ENCODE measurements at places on chromosomes 2 and 18.

GRCh38 chr2:61770746-61771145 lies 83.1 kb downstream of the FAM161A start:
- H3K4me1 ChIP-seq = peaks cover 2% of the 10 kb centered on the region
- H3K27ac ChIP-seq = no peak overlapping the region
- H3K4me3 ChIP-seq = no peak overlapping the region
- H3K27me3 ChIP-seq = no peaks in the 10 kb centered on the region

- no peaks in the 10 kb centered on the region for H3K36me3 ChIP-seq
- H3K4me3 ChIP-seq = no peak overlapping the region
- ATAC-seq = no peak
- peaks cover 16% of the 10 kb centered on the region for H3K27me3 ChIP-seq
Observed at GRCh38 chr2:165697748-165698443, 96.2 kb downstream of the GALNT3 start.

GRCh38 chr18:10453806-10454680 lies at the start of gene APCDD1:
Gene APCDD1, plus strand, starts transcription at chr18:10454635. Its CDS starts 347 bp downstream, at chr18:10454982.
- H3K27me3 ChIP-seq = peaks cover 50% of the 10 kb centered on the region
- H3K4me3 ChIP-seq = peak within 1 kb of the TSS; percentile 75
- no peak within 1 kb of the TSS for H3K27ac ChIP-seq
- peak; percentile 70 for ATAC-seq
- peaks cover 16% of the 10 kb centered on the region for H3K4me1 ChIP-seq

- H3K4me1 ChIP-seq = no peaks in the 10 kb centered on the region
- no peaks in the 10 kb centered on the region for H3K36me3 ChIP-seq
- no peak overlapping the region for H3K27ac ChIP-seq
- no peak for ATAC-seq
- H3K27me3 ChIP-seq = no peaks in the 10 kb centered on the region
Observed at GRCh38 chr2:59083075-59083828, 842.1 kb upstream of the FANCL start.

DNA sequence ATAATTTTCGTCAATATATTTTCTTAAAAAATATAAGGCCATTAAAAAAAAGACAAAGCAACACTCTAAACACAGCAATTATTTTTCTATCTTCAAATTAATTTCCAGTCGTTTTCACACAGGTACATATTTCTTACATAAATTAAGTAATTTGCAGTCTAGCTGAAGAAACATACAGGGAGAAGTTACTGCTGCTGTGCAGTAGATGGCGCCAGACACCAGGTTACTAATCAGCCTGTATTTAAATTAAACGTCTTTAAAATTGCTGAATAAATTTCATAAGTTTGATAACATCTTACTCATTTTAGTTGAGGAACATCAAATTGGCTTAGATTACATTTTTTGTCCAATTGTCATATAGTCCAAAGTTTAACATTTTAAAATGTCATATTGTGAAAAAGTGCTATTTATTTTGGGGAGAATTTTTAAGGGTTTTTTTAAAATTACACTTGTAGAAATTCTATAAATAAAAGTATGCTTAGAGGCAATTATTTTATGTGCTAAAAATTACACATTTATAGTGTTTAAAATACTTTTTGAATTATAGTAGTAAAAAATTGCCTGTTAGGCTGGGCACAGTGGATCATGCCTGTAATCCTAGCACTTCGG lies 88.4 kb downstream of the PMAIP1 start:
- peaks cover 14% of the 10 kb centered on the region for H3K27me3 ChIP-seq
- H3K36me3 ChIP-seq = no peaks in the 10 kb centered on the region
- H3K27ac ChIP-seq = no peak overlapping the region
- ATAC-seq = no peak
- H3K4me3 ChIP-seq = no peak overlapping the region

DNA sequence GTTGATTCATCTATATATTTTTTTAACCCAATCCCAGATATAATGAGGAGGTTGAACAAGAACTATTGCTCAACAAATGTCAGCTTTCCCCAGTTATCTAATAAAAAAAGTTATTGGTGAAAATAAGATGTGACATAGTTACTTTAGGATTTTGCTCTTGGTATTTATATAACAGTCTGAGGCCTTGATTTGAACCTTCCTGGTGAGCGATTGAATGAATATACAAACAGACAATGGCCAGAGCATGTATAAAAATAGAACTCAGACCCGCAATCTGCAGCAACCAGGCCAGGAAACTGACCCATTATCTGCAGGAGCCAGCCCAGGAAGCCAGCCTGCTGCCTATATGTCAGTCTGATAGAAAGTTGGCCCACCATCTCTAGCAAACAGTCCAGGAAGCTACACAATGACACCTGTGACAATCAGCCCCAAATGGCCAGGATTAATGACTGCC lies 81.6 kb downstream of the HS6ST1 start:
- no peak overlapping the region for H3K4me3 ChIP-seq
- no peak for ATAC-seq
- H3K27ac ChIP-seq = no peak overlapping the region

DNA sequence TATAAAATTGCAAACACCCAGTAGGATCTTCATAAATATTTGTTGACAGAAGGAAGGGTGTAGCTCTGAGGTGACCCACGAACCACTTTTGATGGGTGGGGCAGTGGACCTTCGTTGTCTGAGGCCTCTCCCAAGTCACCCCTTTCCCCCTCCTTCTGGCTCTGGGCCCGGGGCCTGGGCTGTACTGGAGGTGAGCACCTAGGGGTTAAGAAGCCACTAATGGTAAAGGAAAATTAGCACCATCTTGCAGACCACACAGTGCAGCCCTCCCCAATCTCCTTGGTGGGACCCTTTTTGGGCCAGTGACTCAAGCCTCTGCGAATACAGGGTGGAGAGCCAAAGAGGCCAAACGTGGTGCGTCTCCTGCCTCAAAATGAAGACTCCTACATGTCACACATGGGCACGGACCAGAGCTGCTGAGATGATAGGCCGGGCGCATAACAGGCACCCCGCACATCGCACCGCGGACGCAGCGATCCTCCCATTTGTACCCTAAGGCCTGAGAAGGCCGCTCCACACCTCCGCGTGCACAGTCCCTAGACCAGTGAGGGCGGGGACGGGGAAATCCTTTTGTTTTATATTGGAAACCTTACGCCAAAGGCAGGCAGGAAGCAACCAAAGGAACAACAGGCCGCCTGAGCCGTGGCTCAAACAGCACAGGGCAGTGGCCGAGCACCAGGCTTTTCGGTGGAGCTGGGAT lies 31.9 kb upstream of the ATP6V1B1 start:
- H3K36me3 ChIP-seq = no peaks in the 10 kb centered on the region
- no peak overlapping the region for H3K27ac ChIP-seq
- H3K27me3 ChIP-seq = peaks cover 95% of the 10 kb centered on the region

DNA sequence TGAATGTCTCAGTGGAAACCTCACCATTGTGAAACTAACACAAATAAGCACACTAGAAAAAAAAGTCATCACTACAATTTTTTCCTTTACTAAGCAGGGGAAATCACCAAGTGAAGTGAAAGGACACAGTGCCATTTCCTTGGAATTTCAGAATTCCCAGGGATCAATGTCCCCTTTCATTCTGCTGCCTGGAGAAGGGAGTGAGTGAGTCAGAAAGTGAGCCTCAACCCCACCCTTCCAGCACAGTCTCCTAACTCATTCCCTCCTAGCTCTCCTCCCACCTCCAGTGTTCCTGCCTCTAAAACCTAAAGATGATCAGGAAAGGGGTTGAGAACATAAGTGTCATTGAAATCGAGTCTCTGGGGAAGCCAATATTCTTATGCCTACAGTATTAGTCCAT lies 608.5 kb downstream of the RNF144A start:
- no peaks in the 10 kb centered on the region for H3K36me3 ChIP-seq
- no peak for ATAC-seq
- no peaks in the 10 kb centered on the region for H3K4me1 ChIP-seq
- no peak overlapping the region for H3K27ac ChIP-seq

DNA sequence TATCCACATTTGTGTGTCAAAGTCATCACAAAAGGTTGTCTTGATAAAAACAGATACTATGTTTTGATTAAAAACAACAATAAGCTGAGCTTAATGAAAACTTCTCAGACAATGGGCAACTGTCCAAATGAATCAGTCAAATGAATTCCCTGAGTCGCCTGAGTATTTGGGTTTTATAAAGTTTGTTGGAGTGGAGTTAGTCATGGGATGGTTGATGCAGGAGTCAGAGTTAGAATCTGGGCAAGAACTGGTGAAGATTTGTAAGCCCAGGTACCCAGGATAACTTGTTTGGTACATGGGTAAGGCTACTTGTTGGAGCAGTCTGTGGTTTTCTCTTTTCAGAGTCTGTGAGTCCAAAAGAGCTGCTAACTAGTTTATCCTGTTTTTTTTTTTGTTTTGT lies 34.4 kb upstream of the RAPGEF4 start:
- no peaks in the 10 kb centered on the region for H3K36me3 ChIP-seq
- H3K27ac ChIP-seq = no peak overlapping the region
- H3K4me1 ChIP-seq = no peaks in the 10 kb centered on the region
- peaks cover 22% of the 10 kb centered on the region for H3K27me3 ChIP-seq

- no peak overlapping the region for H3K27ac ChIP-seq
- no peak overlapping the region for H3K4me3 ChIP-seq
- no peak for ATAC-seq
- no peaks in the 10 kb centered on the region for H3K36me3 ChIP-seq
Observed at GRCh38 chr2:149661844-149662243, 74.3 kb upstream of the MMADHC start.

DNA sequence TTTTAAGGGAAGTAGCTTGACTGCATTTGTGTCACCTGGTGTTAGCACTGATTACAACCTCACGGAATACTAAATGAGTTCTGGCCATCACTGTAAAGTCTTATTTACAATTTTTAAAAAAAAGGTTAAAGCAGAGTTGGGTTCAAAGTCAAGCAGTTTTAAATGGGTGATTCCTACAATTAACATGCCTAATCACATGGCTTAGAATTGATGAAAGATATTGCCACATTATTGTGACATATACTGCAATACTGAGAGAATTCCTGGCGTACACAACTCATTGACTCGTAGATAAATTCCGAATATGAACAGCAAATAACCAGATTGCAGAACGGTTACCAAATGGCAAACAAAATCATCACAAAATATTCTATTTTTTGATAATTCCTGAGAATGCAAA lies 34.2 kb downstream of the ROCK2 start:
- ATAC-seq = no peak
- peaks cover 17% of the 10 kb centered on the region for H3K4me1 ChIP-seq
- H3K27ac ChIP-seq = no peak overlapping the region
- H3K27me3 ChIP-seq = no peaks in the 10 kb centered on the region

- no peak for ATAC-seq
- H3K4me3 ChIP-seq = no peak overlapping the region
- no peaks in the 10 kb centered on the region for H3K36me3 ChIP-seq
- peaks cover 8% of the 10 kb centered on the region for H3K4me1 ChIP-seq
- H3K27ac ChIP-seq = no peak overlapping the region
Observed at GRCh38 chr2:232894251-232894650, 24.2 kb downstream of the SNORC start.

- ATAC-seq = peak; percentile 48
- no peaks in the 10 kb centered on the region for H3K36me3 ChIP-seq
- H3K27ac ChIP-seq = no peak within 1 kb of the TSS
- H3K4me3 ChIP-seq = peak within 1 kb of the TSS; percentile 38
Observed at GRCh38 chr2:130755256-130756052, at the start of gene AMER3. Gene AMER3, plus strand, starts transcription at chr2:130755540. Its CDS starts 6,533 bp downstream, at chr2:130762073.

- peaks cover 2% of the 10 kb centered on the region for H3K36me3 ChIP-seq
- no peak for ATAC-seq
- peaks cover 63% of the 10 kb centered on the region for H3K27me3 ChIP-seq
Observed at GRCh38 chr2:239459056-239459455, 58.2 kb upstream of the HDAC4 start.

- H3K27me3 ChIP-seq = peaks cover 21% of the 10 kb centered on the region
- no peaks in the 10 kb centered on the region for H3K4me1 ChIP-seq
- H3K4me3 ChIP-seq = no peak overlapping the region
- H3K36me3 ChIP-seq = no peaks in the 10 kb centered on the region
- ATAC-seq = no peak
- no peak overlapping the region for H3K27ac ChIP-seq
Observed at GRCh38 chr2:3040066-3040428, 337.6 kb downstream of the EIPR1 start.

- H3K27me3 ChIP-seq = no peaks in the 10 kb centered on the region
- H3K27ac ChIP-seq = no peak overlapping the region
- no peaks in the 10 kb centered on the region for H3K36me3 ChIP-seq
Observed at GRCh38 chr2:226017537-226017936, 618.0 kb downstream of the NYAP2 start.

GRCh38 chr18:43393174-43393573 lies 115.9 kb upstream of the SYT4 start:
- ATAC-seq = no peak
- no peaks in the 10 kb centered on the region for H3K36me3 ChIP-seq
- no peaks in the 10 kb centered on the region for H3K27me3 ChIP-seq
- H3K4me1 ChIP-seq = no peaks in the 10 kb centered on the region
- no peak overlapping the region for H3K4me3 ChIP-seq

DNA sequence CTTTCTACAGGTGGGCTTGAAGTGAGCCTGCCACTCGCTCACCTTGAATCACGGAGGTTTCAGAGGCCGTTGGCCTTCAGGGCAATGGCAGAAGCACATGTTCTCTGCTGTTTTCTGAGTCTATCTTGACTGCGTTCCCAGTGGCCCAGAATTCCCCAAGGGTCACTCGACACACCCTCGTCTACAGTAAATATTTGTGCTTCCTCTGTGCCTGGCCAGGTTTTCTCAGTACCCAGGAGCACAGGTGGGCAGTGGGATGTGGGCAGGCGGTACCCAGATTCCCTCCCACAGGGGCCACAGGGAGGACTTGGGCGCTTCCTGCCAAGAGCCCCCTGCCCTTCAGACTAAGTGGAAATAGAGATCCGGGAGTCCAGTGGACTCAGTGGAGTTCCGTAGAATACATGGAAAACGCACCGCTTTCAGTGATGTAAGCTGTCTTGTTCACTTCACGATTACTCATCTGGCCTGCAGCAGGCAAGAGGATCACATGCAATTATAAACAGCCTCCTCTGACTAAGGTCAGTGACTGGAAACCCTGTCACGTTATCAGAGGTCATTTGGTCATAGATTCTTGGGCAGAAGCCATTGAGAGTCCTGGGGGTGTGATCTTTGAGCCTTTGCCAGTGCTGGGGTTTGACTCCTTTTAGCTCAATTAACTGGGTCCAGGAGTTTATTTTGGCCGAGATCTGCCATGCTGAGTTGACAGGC lies 179.8 kb downstream of the NEDD4L start:
- ATAC-seq = peak; percentile 37
- peak overlapping the region; percentile 88 for H3K27ac ChIP-seq
- no peaks in the 10 kb centered on the region for H3K36me3 ChIP-seq
- peaks cover 75% of the 10 kb centered on the region for H3K4me1 ChIP-seq

DNA sequence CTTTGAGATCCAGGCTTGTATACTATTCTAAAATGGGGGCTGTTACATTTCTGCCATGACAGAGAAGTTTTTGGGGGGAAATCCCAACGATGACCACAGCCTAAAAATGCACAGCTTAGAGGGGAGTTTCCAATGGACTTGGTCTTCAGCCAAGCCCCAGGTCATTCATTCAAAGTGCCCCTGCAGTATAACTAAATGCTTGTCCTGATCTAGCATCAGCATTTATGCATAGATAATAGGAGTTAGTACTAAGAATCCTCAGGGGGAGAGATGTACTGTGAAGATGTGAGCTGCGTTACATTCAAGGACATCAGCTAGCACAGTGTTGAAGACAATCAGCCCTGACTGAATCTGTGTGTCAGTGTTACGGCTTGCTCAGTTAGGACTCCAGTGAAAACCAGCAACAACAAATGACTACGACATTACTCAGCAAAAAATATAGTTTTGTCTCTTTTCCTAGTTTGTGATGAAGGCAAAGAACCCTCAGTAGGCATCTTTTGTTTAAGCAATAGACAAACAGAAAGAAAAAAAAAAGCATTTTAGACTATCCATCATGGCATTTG lies 160.9 kb downstream of the ZEB2 start:
- no peak overlapping the region for H3K4me3 ChIP-seq
- no peaks in the 10 kb centered on the region for H3K36me3 ChIP-seq
- peak; percentile 80 for ATAC-seq
- H3K4me1 ChIP-seq = peaks cover 19% of the 10 kb centered on the region
- no peaks in the 10 kb centered on the region for H3K27me3 ChIP-seq

GRCh38 chr2:120976501-120977307 lies 241.0 kb downstream of the GLI2 start:
- H3K36me3 ChIP-seq = no peaks in the 10 kb centered on the region
- H3K27me3 ChIP-seq = no peaks in the 10 kb centered on the region
- no peak for ATAC-seq
- no peak overlapping the region for H3K4me3 ChIP-seq
- no peak overlapping the region for H3K27ac ChIP-seq
